ENCODE measurements at places on chromosomes 7 and 10.

DNA sequence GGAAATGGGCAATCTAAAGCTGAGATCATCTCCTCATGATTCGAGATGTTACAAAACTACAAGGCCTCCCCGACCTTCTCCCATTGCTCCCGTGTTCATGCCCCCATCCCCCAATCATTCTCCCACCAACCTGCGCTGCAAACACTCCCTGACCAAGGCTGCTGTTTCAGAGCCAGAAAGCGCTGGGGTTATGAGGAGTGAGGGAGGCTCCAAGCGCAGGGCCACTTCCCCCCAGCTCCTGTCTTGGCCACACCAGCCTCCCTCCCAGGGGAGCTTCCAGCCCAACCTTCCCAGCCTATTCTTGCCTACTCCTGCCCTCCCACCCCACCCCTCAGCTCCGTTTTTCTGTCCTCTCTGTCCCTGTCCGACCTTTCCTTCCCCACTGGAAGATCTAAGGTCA lies 14.7 kb upstream of the NODAL start:
- DNase-seq = no peak

DNA sequence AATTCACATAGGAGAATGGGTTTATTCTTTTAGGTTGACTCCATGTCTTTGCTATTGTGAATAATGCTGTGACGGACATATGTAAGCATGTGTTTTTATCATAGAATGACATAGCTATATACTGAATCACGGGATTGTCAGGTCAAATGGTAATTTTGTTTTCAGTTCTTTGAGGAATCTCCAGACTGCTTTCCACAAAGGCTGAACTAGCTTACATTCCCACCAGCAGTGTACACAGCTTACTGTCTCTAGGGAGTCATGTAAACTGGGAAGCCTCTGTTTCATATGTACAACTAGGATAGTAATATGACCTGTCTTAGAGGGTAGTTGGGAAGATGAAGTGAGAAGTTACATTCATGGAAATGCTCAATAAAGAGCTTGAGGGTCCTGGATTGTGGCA lies 6.8 kb upstream of the C10orf120 start:
- no peak for DNase-seq

DNA sequence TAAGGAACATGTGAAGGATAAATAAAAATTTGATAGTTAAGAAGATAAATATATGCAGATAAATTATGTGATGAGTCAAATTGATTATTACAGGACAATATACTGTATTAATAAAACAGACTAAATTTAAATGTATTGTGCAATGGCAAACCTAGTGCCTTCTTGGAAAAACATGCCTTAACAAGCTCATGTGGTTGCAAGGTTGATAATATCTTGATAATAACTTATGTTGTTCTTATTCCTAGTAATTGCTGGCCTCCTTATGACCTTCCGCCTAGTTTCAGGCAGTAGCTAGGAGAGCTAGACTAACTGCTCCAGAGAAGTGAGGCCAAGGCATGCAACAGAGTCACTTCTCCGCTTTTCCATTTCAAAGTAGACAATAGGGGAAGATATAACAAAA lies 7.6 kb upstream of the RAB11FIP2 start:
- no peak for DNase-seq

DNA sequence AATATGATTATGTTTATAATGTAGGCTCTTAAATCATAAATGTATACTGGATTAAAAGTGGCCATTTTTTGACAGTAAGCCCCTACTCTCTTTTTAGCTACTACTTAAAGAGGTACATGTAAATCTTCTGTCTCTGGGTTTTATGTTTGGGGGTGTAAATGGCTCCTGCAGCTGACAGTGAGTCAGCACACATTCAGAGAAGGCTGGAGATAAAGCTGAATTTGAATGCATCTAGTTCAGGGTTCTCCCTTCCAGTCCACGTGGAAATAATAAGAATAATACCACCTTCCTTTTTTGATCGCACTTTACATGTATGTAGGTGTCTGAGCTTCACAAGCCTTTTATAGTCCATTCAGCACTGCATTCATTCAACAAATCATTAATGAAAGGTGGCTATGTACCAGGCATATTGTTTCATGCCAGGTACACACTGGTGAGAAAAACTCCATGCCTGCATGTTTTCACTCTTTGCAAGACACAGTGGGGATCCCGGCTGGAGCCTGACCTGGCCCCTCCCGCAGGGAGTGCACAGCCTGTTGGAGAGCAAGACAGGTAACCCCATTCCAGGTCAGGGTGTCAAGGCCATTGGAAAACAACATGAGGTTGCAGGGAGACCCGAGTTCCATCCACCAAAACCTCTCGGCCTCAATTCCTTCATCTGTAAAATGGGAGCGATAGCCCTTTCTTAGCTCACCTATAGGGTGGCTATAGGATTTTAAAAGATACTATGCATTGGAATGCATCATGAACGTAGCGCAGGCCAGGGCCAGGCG lies 107.5 kb upstream of the ANLN start:
- DNase-seq = no peak

DNA sequence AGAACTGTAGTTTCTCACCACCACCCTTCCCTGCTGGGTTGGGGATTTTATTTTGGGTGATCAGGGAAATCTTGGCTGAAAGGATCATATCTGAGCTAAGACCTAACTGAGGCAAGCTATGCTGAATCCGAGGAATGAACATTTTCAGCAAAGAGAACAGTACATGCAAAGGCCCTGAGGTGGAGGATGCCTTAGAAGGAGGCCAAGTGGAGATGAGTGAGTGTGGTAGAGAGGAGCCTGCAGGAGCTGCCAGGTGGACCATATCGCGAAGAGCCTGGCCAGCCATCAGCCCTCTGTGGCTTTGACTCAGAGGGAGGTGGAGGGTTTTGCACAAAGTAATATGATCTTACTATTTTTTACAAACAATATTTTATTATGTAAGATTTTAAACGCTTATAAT lies 1.6 kb upstream of the RASGEF1A start:
- no peak for DNase-seq

DNA sequence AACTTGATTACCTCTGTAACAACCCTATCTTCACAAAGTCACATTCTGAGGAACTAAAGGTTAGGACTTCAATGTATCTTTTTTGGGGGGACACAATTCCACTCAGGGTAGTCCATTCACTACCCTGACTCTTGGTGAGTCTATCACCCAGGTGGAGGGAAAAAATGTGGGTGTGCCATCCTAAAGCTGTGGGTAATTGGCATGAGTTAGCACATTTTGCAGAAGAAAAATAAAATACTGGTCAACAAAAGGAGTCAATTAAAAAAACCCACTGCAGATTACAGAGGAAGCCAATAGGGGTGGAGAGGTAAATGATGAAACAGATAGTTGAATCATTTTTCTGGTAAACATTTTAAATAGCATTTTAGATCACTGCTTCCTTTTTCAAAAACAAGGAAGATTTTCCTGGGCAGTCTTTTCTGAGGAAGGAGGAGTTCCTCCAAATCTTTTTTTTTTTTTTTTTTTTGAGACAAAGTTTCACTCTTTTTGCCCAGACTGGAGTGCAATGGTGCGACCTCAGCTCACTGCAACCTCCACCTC lies 5.1 kb upstream of the BLVRA start:
- no peak for DNase-seq

DNA sequence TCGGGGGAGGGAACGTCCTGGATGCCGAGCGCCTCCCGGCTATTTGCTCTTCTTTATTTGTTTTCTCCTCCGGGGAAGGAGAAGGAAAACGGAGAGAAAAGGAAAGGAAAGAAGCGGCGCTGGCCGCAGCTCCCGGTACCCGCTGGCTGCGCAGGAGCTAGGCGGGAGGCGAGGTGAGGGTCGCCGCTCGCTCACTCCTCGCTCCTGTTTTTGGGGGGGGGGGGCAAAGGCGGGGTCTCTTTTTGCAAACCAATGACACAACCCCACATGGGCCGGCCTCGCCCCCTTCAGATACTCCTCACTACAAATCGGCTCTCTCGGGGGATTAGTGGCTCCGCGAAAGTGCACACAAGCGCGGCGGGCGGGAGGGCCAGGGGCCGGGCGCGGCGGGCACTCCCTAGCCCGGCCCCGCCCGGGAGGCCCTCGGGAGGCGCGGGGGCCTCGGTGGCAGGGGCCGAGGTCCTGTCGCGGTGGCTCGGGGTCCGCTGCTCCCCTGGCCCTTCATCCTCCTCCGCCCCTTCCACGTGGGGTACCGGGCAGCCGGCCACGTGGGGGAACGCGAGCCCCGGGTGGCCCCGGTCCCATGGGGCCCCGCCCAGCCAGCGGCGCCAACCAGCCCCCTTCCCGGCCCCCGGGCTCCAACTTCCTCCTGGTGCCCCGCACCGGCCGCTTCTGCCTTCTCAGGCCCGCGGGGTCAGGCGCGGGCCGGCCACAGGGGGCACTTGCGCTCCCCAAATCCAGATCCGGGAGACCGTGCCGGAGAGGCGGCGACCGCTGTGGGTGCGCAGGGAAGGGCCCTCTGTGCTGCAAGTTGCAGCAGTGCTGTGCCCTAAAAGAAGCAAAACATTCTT lies 718 bp upstream of the CTBP2 start:
- peak; percentile 96 for DNase-seq

DNA sequence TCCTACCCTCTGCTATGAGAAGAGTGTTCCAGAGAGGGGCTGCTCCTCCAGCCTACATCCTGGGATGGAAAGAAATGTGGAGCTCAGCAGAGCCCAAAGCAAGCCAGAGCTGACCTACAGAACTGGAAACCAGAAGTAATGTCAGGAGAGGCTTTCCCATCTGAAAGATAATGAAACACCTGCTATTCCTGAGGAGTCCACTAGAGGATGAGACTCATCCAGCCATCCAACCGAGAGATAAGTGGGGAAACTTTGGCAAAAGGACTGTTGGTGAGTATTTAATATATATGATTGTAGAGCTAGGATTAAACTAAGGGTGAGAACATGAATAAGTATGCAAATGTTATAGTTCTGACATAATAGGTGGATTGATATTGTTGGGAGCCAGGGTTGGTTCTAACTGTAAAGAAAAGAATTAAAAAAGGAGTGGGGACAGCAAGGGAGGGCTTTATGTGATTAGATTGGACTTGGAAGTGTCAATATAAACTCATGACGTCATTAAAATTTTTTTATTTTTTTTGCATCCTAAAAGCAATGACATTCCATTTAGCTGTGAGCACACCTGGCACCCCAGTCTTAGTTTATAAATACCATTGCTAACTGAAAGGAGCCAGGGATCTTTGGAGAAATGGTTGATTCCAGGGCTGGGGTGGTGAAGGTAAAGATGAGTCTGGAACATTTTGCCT lies 312.8 kb upstream of the NFE2L3 start:
- DNase-seq = no peak

DNA sequence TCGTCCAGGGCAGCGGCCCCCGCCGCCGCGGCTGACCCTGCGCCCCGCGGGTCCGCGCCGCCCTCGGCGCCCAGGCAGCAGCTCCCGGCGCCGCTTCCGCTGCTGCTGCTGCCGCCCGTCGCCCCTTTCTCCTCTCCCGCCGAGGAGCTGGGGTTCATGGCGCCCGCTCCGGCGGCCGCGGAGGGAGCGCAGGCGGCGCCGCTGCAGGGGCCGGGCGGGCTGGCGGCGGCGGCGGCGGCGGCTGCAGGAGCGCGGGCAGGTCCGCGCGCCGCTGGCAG lies 286 bp downstream of the DGKI start:
- DNase-seq = no peak

Measured in WERI-Rb-1 (cell line).